GM20000 (cell line): ENCODE measurements at places on chromosomes 5 and 9.

DNA sequence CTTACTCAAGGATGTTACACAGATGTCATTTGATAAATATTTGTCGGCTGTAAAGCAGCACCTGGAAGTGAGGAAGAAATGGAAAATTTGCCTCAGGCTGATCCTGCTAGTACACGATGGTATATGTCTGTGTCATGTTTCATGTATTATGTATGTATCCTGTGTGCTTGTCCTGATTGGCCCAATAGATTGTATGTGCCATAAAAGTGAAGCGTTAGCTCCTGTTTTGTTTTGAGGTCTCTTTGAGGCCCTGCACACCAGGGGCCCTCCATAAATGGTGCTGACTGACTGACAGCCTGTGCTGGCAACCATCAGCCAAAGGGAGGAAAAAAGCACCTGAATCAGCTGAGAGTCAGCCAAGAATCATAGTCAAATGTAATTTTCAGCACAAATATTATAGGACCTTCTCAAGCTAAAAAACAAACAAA, 11.8 kb upstream of the LNPEP start:
- no peak for DNase-seq

DNA sequence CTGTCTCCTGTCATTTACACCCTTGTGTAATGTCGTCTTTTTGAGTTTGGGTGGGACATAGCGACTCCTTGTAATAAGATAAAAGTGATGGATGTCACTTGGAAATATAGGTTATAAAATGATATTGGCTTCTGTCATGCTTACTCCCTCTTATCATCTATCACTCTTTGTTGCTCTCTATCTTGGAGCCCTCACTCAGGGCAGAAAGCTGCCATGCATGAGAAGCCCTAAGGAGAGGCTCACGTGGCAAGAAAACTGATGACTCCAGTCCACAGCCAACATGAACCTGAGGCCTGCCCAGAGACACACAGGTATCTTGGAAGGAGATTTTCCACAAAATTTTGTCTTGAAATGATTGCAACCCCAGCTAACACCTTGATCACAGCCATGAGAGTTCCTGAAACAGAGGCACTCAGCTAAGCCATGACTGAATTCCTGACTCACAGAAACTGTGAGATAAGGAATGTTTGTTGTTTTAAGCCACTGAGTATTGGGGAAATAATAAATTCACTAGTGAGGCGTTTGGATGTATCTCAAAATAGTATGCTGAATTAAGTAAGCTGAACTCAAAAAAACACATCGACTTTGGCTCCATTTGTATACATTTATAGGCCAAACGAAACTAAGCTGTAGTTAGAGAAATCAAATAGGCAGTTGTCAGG, 216.7 kb downstream of the CDH18 start:
- DNase-seq: no peak

DNA sequence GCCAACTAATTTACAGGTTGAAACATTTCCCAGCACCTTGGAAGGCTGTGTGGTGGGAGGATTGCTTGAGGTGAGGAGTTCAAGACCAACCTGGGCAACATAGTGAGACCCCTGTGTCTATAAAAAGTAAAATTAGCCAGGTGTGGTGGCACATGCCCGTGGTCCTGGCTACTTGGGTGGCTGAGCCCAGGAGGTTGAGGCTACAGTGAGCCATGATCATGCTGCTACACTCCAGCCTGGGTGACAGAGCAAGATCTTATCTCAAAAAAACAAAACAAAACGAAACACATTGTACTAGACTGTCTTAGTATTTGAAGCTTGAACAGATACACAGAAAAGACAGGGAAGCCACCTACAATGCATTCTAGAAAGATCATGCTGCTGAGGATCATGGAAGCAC, 2.8 kb upstream of the HSDL2 start:
- DNase-seq: no peak

DNA sequence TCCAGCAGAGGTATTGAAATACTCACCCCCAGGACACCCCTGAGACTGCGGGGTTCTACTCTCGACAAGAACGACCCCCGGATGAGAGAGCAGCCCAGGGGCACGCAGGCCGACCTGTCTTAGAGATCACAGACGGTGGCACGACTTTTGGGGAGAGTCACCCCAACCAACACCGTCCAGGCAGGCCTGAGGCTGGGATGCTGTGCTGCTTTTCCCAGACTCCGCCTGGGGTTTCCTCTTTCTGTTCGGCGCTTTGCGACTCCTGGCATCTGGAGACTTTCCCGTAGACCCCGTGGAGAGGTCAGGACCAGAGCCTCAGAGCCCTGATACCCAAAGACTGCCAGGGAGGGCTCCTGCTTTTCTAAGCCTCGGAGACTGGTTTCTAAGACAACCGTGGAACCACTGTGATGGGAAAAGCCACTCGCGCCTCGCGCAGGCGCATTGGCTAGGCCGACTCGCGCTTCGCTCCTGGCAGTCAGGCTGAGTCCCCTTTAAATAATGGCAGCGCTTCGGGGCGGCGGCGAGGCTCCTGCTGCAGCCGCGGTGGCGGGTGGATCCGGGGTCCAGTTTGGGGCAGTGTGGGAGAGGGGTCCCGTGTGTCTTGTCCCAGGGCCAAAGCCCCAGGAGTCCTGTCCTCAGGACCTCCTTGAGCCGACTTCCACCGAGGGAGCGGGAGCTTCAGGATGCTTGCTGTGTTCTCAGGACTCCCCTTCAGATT, 484.0 kb downstream of the SPATA31A7 start:
- DNase-seq: peak; percentile 0

GRCh38 chr5:122408592-122409224, 96.7 kb downstream of the SNCAIP start:
- DNase-seq: no peak

GRCh38 chr9:89138463-89139390, 39.9 kb downstream of the SHC3 start:
- no peak for DNase-seq
